NCI-H2227 treated with DMSO at 0.1 percent for 48 hours (cell line): ENCODE measurements at places on chromosomes 7 and 10.

DNA sequence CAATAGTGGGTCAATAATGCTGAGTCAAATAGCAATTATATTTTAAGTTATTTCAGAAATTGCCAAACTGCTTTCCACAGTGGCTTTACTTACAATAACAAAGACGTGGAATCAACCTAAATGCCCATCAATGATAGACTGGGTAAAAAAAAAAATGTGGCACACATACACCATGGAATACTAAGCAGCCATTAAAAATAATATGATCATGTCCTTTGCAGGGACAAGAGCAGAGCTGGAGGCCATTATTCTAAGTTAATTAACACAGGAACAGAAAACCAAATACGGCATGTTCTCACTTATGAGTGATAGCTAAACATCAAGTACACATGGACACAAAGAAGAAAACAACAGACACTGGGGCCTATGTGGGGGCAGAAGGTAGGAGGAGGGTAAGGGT lies 15.0 kb upstream of the CYP3A4 start:
- no peak for DNase-seq

DNA sequence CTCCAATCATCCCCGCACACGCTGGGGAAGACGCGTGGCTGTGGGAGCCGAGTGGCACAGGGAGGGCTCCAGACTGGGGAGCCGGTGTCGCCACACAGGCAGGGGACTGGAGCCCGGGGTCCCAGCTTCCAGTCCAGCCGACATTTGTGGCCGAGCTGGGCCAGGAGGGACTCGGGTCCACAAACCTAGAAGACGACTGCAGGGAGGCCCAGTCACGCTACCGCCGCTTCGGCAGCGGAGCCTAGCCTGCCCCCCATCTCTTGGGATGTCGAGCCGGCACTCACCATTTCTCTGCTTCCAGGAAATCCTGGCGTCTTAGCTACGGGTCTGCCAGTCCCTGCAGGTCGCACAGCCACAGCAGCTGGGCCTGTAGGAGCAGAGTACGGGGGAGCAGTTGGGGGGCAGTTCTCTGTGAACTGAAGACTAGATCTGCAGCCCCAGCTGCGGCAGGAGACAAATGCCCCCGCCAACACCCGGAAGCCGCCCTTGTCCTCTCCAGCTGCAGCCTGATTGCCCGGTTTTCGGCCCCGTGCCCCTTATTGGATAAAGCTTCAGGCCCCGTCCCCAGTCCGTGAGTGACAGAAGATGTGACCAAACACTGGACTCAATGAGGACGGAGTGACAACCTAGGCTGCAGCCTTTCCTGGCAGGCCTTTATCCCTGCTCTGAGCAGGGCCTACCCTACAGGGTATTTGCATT lies 270.7 kb downstream of the ZNF33B start:
- peak; percentile 74 for DNase-seq

GRCh38 chr10:5862360-5862961 lies 27.2 kb downstream of the ANKRD16 start:
- no peak for DNase-seq

DNA sequence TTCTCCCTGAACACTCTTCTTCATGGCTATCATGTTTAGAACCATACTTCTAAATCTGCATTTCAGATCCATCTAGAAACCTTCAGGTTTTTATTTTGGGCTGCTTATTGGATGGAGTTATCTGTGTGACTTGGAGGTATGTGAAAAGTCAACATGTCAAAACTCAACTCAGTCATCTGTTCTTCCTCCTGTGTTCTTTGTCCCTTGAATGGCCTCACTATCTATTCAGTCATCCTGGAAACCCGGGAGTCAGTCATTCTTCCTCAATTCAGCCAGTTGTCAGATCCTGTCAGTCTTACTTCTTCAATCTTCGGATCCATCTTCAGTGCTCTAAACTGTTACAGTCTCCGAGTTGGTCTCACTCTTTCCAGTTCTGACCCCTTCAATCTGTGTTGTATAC lies 52.2 kb downstream of the VKORC1L1 start:
- no peak for DNase-seq

DNA sequence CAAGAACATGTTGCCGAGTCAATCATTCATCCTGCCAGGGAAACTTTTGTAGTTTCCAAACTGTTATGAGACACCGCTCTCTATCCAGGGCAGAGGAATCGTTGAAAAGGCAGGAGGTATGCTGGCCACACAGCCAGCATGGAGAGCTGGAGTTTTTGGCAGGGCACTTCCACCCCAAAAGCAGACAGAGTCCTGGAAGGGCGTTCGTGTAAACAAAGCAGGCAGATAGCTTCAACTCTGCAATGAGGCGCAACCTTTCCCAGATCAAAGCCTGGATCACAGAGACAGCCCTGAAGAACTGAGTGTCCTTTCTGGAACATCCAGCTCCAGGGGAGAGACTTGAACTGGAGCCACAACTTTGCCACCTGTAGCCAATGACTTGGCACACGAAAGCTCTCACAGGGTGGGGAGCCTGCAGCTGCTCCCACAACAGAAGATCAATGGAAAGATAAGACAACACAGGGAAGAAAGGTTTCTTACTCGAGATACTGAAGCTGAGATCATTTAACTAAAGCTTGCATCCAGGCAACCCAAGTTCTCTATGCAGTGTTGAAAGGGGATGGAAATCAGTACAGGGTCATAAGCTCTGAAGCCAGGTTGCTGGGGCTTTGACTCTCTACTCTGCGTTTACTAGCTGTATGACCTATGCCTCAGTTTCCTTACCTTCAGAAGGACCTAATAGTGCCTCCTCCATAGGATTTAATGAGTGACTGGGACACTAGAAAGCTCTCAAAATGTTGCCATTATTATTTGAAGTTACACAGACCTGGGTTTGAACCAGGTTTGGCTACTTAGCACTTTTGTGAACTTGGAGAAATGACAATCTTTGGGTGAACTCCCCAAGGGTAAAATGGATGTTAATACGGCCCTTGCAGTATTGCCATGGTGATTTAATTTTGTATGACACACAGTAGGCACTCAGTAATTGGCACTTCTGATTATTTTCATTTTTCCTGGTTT lies 434.8 kb upstream of the NPVF start:
- DNase-seq, result no peak

DNA sequence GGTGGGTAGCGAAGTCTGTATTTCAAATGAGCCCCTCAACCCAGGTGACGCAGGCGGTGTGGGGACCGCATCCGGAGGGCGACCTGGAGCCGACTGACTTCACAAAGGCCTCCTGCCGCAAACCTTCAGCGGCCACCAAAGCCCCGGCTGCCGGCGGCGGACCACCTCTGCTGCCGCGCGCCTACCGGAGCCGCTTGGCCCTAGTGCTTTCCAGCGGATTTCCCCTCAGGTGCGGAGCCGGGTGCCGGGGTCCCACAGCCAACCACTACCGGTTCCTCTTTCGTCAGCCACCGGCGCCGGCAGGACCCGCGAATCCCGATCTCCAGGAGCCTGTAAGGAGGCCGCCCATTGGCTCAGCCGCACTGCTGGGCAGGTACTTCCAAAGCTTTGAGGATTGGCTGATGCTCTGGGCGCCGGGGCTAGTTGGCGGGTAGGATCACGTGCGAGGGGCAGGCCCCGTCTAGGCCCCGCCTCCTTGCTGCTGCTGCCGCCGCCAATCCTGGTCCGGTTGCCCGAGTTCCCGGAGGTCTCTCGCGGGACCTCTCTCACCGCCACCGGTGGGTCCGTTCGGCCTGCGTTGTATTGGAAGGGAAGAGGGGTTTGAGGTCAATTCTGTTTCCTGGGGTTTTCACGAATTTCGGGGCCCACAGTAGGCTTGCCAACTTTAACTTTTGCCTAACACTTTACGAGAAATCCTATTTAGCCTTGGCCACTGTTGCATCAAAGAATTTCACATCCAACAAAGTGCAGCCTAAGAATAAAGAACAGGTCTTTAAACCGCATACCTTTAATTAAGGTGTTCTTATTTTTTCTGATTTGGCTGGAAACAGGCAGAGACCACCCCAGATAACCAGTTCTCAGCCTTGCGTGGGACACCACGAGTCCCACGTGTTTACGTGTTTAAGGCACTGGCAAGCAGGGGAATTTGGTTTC lies at the start of gene GSTO2:
TSS of gene GSTO2 (plus strand) at position 472 of the 933 bp plus-strand sequence. CDS start 5,732 bp downstream, outside the sequence.
- DNase-seq, result peak; percentile 91

DNA sequence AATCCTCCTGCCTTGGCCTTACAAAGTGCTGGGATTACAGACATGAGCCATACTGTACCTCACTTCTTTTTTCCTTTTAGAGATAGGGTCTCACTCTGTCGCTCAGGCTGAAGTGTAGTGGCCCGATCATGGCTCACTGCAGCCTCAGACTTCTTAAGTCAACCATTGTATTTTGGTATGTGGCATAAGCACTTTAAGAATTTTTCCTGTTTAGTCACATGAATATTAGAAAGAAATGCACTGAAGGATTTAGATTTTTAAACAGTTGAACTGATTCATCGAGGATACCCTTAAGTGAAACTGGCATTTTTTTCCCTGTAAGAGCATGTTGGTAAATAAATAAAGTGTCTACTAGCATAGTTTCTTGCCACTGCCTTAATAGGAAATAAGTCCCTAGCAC lies 319.3 kb upstream of the CACNA2D1 start:
- no peak for DNase-seq
